Hepatocyte (in vitro differentiated cells): ENCODE measurements at places on chromosomes 6 and 20. TPM values are rescaled to one million over a fixed set of nuclear protein-coding genes. Genes with fewer than 3 reads are reported as not detected.

GRCh38 chr6:3696525-3697088 is 54.9 kb downstream of the PXDC1 start:
- DNase-seq: no peak

GRCh38 chr6:2157441-2158127 is 87.8 kb downstream of the GMDS start:
- DNase-seq: no peak

DNA sequence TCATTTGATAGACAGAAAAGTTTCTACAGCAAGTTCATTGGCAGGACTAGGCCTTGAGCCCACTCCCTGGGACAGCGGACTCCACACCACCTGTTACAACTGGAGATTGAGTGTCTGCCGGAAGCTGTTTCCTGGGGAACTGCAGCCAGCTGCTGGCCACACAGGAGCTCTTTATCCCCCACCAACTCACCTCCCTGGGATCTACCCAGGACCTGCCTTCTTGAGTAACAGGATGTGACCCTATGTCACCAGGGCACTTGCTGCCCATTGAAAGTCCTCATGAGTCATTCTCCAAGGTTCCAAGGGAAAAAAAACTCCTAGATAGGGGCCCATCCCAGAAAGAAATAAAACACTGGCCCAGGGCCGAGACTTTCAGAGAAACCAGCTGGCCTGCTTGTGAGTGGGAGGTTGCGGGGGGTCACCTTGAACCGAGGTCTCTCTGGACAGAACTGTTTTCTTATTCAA is 37.4 kb upstream of the SLC9A8 start:
- peak; percentile 70 for DNase-seq

DNA sequence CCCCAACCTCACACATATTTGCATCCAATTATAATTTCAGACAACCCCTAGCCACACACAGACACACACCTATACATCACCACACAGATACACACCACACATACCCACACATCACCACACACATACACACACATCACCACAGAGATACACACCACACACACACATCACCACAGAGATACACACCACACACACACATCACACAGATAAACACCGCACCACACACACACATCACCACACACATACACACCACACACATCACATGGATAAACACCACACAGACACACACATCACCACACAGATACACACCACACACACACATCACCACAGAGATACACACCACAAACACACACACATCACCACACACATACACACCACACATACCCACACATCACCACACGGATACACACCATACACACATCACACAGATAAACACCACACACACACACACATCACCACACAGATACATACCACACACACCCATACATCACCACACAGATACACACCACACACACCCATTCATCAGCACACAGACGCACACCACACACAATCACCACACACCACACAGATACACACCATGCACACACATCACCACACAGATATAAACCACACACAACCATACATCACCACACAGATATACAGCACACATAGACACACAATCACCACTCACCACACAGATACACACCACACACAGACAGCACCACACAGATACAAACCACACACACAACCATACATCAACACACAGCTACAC is 74.6 kb downstream of the GRM4 start:
- no peak for DNase-seq

DNA sequence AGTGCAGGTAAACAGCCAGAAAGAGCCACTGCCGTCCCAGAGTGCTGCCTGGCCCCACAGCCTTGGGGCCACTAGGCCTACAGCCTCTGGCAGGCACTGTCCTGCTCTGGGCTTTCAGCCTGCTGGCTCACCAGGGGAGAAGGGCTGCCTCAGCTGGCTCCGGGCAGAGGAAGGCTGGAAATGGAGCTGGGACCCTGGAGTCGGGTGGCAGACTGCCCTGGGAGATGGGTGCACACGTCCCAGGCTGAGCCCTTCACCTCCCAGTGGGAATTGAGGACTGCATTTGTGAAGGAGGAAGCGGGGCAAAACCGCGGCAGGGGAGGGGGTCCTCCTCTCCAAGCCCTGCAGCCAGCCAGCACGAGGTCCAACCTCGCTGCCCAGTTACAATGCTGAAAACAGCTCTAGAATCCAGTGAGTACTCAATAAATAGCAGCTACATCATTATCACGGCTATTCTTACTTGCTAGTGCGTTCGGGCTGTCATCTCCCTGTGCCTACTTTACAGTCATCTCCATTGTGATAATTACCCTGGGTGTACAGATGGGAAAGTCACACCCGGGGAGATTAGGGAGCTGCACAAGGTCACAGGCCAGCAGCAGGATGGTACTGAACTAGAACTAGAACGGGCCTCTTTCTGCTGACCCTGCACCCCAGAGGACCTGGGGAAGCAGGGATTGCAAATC is 13.1 kb downstream of the ACSS1 start:
- no peak for DNase-seq

GRCh38 chr20:9516234-9516871 is 2.0 kb downstream of the LAMP5 start:
- no peak for DNase-seq

TENT5A gene
- 87.4 and 101 TPM in 2 replicates for total RNA-seq

SLC22A2 gene
- total RNA-seq: 0.43 and 1.2 TPM in 2 replicates

ARMC12 gene
- 0.83 and 1.4 TPM in 2 replicates for total RNA-seq

DYNLRB1 gene
- total RNA-seq: 103 and 147 TPM in 2 replicates
